ENCODE measurements at places on chromosomes 16 and 17.

DNA sequence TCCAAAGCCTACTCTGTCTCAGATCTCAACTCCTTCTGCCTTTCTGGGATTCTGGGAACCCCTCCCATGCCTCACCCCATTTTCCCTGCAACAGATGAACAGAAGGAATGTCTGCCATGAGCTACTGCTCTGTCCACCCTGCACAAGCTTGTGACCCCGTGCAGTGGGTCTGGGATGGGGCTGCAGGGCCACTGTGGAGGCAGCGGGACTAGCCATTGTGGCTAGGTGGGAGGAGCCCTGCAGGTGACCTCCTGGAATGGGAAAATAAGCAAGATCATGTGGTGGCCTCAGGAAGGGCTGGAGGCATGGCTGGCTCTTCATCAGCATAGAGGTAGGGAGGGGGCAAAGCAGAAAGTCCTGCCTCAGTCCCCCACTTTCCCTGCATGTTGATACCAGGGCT, 13.7 kb downstream of the PDP2 start:
- no peak for DNase-seq

DNA sequence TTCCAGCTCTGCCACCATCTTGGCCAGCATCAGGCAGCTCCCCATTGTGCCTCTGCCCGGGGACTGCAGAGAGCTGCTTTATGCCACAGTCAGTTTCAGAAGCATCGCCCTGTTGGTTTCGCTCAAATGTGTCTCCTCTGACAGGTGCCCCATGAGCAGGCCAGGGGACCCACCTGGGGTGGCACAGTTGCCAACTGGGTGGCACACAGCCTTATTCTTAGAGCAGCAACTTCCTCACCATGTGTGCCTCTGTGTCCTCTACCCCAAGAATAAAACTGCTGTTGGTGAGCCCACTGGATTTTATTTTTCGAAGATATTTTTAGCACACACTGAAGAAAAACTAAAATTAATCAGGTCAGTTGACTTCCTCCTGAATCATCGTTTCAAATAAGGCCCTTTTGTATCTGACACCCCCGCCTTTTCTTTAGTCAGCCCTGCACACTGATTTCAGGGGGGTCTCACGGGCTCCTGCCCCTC, 44.9 kb upstream of the CACNG5 start:
- no peak for DNase-seq

- DNase-seq = no peak
Measured at GRCh38 chr17:58268774-58269556, 11.8 kb downstream of the MPO start.

DNA sequence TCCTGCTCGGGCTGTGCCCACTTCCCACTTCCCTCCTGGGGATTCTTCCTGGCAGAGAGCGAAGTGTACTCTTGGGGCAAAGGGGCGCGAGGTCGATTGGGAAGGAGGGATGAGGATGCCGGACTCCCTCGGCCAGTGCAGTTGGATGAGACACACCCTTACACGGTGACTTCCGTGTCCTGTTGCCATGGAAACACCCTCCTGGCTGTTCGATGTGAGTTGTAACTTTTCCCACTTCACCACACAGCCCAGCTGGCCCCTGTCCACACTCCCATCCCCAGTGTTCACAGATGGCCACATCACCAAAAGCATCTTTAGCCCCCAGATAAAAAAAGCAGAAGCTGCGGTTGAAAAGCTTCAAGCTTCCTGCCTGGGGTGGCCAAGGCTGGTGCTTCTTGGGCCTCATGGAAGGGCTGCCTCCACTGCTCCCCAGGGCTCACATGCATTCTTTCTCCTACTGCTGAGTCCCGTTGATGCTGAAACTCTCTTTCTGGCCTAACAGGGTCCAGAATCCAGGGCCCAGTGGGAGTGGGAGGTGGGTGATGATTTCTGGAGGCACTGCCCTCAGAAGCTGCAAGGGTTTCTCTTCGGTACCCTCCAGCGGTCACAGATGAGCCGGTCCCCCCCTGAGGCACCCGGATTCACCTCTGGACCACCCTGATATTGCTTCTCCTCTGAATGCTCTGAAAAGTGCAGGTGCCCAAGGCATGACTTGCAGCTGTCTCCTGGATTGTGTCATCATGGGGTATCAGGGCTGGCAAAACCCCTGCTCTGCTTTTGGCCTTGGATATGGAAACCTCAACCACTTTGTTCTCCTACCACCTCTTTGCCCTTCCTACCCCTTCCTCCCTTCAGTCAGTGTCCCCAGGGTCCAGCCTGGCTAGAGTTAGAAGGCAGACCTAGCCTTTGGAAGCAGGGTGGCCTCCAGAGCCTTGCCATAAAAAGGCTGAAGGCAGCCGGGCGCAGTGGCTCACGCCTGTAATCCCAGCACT, 2.2 kb upstream of the TRAF4 start:
- DNase-seq = no peak

GRCh38 chr16:89973235-89973634, 24.7 kb downstream of the DEF8 start:
- DNase-seq = no peak

DNA sequence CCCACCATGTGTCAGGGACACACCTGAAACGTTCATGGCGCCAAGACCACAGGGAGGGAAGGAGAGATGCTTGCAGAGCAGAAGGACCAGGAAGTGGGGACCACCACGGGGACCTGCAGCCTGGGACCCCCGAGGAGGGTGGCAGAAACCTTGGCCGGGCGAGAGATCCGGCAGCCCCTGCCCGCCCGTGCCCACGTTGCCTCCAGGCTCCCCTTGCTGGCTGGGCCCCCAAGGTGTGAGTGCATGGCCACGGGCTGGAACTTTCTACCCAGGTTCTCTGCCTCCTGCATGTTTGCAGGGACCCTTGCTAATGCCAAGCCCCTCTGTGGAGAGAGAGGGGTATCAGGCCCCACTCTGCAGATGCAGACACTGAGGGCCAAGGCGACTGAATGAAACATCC, 50.4 kb downstream of the USP22 start:
- no peak for DNase-seq

DNA sequence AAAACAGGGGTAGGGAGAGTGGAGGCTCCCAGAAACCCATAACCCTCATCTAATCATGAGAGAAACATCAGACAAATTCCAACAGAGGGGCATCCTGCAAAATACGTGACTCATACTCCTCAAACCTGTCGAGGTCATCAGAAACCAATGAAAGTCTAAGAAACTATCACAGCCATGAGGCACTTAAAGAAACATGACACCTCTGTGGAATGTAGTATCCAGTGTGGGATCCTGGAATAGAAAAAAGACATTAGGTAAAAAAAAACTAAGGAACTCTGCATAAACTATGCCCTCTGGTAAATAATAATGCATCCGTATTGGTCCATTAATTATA, 16.4 kb downstream of the CDH5 start:
- DNase-seq = no peak

Data from activated CD4-positive, alpha-beta memory T cell treated with anti-CD3 and anti-CD28 coated beads for 36 hours (primary cell).